Activated T-cell treated with anti-CD3 and anti-CD28 coated beads for 1 hour (primary cell): ENCODE measurements at places on chromosomes 11 and 22.
A peak's percentile ranks its signal among the peaks of the same experiment; 100 is the strongest.

GRCh38 chr11:64834723-64835615 is 9.5 kb downstream of the CDC42BPG start:
- no peak for DNase-seq

DNA sequence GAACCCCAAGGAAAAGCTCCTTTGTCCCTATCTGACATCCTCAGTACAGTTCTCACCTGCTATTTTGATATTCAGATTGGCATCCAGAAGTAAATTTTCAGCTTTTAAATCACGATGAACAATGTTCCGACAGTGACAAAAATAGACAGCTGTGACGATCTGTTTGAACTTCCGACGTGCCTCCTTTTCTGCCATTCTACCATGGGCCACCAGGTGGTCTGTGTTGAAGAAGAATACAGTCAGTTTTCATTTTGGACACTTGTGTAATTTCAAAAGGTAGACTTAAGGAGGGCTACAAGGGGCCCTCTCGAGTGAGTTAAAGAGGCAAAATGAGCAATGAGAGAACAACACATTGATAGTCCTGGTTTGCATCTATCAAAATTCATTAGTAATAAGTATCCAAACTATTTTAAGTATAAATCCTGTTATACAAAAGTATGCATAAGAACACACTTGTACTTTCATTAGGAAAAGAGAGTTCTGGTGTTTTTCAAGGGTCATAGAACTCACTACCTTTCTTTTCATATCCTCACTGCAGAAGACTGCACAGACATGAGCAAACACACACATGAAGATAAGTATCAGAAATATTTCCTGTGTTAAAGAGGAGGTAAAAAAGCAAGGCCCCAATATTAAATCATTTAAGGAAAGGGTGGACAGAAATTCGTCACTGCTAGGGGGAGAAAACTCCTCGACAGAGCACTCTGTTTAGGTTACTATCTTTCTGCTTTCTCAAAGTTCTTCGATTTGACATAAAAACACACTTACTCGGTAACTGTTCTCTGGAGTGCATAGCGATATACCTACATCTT is 89.9 kb upstream of the APOA1 start:
- DNase-seq, result peak; percentile 32

GRCh38 chr11:79381036-79381435 is 59.8 kb downstream of the TENM4 start:
- no peak for DNase-seq

DNA sequence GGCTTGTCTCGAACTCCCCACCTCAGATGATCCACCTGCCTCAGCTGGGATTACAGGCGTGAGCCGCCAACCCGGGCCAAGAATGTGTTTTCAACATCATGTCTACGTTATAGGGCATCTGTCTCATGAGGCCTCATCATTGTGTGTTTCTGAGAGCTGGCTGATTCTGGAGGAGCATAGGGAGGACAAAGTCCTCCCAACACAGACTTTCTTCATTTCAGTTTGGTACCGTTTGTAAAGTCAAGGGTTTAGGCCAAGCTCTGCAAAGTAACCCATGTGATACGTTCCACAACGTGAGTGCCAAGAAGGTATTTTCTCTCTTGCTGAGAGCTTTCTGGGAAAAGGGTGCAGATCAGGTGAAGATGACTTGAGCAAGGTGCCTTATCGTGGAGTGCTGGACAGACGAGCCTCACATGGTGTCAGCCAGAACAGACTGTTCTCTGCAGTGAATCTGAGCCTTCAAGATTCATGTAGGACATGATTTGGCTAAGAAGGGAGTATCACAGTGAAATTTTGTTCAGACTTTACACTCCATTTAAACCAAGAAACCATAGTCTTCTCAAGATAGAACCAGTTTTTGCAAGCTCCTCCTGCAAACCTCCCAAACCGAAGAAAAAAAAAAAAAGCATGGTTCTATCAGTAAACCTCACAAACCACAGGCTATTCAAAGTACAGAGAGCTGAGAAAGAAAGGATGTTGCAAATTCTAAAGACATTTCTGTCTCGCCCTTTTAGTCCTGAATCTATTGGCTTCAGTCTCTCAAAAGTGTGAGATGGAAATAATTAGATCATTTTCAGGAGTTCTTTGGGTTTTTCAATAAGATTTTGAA is 71.7 kb downstream of the DBX1 start:
- DNase-seq, result no peak

GRCh38 chr11:120248551-120249278 is 8.8 kb downstream of the POU2F3 start:
- DNase-seq, result no peak
